ENCODE measurements at places on chromosomes 3 and 15.

GRCh38 chr3:111577798-111578685 lies 17.1 kb downstream of the ZBED2 start:
- DNase-seq: no peak

DNA sequence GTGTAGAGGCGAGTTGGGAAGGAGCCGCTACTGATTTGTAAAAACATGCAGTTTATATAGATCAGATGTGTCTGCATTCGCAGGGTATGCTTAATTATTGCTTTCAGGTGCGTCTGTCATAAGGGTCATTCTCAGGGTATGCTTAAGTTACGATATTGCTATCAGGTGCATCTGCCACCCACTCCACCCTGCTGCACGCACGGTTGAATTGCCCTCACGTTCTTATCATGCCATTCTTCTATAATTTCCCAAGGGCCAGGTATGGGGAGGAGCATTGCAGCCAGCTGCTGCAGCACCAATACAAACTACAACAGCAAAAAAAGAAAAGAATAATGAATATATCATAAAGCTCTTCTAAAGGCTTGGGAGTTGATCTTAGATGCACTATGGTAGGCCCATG lies 230.0 kb downstream of the KBTBD8 start:
- no peak for DNase-seq

DNA sequence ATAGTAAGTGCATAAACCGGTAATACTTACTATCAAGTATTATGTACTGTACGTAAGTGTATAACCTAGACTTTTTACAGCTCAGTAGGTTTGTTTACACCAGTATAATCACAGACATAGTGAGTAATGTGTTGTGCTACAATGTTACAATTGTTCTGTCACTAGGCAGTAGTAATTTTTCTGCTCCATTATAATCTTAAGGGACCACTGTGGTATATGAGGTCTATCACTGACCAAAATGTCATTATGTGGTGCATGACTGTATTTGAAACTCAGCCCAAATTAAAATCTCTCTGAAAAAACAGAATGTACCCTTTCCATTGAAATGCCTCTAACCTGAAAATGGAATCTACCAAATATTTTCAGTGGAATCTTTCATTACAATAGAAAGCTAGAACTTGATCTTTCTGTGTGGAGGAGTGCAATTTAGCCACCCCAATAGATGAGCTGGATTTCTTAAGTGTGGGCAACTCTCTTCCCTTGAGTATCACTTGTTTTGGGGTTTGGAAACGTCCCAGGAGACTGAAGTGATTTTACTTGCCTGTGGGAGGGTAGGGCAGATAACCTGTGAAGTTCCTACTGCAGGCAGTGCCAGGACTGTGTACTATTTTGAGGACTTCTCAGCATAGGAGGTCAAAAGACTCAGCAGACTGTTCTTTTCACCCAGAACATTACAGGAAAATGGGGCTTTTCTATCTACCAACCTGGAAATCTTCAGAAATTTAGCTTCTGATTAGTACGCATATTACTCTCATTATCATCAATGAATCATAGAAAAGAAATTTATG lies 50.9 kb downstream of the FAM98B start:
- DNase-seq: no peak

GRCh38 chr15:56732135-56732885 lies 999 bp downstream of the ZNF280D start:
- no peak for DNase-seq

DNA sequence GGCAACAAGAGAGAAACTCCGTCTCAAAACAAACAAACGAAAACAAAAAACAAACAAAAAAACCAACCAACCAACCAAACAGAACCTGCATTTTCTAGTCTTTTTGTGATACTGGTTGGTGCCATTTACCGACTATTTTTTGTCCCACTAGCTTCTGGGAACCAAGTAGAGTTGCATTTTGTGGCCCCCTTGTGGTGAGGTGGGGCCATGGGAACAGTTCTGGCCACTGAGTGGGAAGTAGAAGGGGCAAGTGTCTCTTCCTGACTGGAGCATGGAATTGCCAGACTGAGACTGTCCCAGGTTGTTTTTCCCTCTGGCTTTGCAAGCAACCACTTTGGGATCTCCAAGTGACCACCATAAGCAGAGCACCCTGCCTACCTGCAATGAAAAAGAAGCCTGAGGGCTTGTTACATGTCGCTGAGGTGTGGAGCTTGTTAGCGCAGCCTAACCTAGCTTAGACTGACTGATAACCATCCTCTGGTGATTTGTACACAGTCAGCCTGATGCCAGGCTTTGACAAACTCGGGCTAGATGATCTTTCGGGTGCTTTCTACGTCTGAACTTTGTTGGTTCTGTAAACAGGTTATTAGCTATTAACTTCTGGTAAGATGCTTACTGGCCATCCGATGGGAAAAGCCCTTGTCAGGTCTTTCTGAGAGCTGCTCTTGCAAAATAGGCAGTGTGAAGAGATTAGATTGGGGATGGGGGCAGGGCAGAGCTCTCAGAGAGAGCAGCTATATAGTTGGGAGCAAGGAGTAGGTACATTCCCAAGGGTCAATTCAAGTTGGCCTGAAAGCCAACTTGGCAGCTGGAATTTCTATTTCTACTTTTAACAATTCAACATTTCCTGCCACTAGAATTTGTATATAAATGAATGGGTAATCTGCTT lies 172.2 kb downstream of the SSR3 start:
- peak; percentile 31 for DNase-seq

GRCh38 chr3:56874269-56874668 lies 72.5 kb upstream of the ARHGEF3 start:
- DNase-seq: no peak

DNA sequence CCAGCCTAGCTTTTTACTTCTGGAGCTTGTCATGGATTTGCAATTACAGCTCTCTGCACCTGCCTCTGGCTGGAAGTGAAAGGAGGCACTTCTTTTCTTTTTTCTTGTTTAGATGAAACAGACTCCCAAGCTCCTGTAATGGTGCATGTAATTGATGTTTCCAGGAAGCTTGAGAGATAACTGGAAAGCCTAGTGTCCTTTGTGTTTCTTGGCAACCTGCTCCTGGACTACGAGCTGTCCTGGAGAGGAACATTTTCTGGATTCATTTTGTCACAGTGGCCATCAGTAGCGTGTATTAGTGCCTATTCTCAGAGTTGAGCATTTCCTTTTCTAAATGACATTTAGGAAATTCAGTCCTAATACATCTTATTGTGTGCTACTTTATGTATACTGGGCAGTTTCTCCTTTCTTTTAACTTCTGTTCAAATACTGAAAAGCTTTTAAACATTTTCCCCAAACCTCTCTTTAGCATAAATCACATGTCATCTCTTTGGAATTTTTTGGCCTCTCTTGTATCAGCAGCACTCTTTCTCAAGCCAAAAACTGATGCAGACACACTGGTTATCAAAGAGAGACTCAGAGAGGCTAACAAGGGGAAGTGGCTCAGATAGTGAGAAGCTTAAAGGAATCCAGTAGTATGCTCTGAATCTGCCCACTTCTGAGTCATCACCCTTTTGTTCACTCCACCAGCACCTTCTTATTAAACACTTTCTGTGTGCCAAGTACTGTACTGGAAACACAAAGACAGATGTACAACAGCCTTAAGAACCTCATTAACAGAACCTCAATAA lies 62.6 kb upstream of the SLC2A2 start:
- DNase-seq: no peak

DNA sequence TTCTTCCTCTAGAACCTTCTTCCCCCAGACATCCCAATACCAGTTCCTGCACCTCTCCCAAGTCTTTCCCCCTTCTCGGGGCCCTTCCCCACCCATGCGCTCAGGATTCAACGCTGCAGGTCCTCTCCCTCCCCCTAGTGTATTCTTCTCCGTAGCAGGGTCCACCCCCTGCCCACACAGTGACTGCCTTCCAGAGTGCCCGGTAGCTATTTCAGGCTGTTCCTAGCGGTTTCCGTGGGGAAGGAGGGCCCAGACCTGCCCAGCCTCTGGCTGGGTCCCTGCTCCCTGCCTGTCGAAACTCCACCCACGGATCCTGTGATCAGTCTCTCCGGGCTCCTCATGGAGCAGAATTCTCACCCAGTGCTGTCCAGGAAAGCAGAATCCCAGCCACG lies 45.2 kb upstream of the SEC61A1 start:
- no peak for DNase-seq

DNA sequence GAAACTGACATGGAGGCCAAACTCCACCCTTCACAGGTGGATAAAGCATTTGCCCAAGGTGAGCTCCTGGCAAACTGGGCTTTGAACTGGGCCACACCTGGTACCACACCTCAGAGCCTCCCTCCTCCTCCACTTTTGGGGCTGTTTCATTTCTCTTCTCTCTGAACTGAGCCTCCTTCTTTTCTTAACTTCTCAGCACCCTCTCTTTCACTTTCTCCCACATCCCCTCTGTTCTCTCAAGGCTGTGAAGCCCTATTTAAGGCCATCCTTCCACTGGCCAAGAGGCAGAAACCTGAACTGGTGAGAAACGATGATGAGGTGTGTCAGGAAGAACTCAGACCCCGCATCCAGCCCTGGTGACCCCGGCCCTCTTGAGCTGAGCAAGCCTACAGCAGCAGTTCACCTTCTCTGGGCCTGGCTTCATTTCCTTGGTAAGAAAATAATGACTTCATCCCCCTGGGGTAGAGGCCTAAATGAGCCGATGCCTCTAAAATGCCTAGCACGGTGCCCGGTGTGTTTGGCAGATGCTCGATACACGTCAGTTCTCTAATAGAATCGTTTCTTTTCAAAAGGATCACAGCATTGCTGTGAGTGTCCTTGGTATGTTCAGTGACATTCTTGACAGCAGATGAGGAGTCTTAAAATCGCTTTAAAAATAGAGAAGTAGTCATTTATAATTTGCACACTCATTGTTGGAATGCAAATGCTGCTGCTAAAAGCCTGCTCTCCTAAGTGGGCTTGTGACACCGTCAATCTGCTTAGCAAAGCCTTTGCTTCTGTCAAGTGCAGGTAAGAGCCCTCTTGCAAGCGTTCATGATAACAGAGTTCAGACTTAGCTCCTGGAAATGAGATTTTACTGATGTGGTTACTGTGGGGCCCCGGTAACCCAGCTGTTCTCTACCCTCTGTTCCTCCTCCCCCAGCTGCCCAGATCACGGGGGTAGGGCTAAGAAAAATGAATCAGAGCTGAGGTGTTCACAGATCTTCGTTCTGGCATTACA lies 97.7 kb upstream of the ATP2B2 start:
- DNase-seq: peak; percentile 45

GRCh38 chr3:140753865-140754754 lies 76.2 kb downstream of the TRIM42 start:
- DNase-seq: no peak

- DNase-seq: no peak
Observed at GRCh38 chr3:70431911-70432310, 119.5 kb upstream of the MDFIC2 start.

DNA sequence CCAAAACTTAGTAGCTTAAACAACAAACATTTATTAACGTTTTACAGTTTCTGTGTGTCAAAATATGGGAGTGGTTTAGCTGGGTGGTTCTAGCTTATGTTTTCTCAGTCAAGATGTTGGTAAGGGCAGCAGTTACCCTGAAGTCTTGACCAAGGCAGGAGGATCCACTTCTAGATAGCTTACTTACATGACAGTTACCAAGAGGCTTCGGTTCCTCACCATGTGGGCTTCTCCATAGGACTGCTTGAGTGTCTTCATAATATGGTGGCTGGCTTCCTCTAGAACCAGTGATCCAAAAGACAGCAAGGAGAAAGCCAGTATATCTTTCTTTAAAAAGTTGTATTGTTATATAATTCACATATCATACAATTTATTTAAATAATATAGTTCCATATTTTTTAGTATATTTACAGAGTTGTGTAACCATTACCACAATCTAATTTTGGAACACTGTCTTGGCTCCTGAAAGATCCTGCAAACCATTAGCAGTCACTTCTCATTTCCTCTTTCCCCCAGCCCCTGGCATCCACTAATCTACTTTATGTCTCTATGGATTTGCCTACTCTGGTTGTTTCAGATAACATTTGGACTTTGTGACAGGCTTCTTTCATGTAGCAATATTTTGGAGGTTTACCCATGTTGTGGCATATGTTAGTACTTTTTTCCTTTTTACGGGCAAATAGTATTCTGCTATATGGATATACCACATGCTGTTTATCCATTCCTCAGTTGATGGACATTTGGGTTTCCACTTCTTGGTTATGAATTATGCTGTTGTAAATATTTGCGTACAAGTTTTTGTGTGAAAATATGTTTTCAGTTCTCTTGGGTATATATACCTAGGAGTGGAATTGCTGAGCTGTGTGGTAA lies 33.3 kb downstream of the MAPK6 start:
- no peak for DNase-seq

DNA sequence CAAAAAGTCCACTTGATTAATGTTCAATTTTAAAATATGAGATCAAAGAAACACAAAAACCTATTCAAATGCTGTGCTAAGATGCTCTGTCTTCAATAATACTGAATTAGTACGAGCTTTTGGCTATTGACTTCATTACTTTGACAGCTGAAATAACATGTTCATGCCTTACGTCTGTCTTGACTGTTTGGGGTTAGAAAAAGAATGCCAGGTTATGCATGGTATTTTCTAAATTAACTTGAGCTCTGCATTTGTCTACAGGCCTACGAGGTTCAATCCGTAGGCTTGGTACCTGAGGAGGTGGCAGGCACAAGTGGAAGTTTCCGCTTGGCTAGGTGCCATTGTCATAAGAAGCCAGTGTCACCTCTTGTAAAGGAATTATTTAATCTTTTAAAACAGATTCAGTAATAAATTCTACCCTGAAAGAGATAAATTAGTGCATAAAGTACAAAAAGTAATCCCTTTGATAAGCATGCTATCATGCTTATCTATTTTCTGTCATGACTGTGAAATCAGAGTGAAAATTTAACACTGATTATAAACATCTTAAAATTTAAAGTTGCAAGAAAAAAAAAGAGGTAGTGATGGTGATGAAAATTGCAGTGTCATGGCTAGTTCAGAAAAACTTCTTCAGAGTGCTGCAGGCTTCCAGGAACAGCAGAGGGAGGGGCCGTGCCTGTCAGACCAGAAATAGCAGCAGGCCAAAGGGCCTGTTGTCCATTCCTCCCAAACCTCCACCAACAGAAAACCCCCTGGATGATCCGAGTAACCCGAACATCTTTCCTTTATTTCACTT lies 115.7 kb downstream of the ARRDC4 start:
- no peak for DNase-seq

GRCh38 chr15:25022233-25022632 lies 67.4 kb downstream of the SNRPN start:
- no peak for DNase-seq

DNA sequence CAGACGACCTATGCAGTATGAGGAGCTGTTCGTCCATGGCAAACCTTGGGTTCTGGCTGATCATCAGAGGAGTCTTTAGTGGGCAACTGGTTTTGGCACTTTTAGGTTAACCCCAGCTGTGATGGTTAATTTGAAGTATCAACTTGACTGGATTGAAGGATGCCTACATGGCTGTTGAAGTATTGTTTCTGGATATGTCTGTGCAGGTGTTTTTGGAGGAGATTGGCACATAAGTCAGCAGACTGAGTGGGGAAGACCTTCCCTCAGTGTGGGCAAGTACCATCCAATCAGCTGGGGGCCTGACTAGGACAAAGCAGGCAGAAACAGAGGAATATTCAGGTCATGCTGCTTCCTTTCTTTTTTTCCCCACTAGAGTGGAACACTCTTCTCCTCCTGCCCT lies 284.1 kb downstream of the NFKBIZ start:
- DNase-seq: no peak

DNA sequence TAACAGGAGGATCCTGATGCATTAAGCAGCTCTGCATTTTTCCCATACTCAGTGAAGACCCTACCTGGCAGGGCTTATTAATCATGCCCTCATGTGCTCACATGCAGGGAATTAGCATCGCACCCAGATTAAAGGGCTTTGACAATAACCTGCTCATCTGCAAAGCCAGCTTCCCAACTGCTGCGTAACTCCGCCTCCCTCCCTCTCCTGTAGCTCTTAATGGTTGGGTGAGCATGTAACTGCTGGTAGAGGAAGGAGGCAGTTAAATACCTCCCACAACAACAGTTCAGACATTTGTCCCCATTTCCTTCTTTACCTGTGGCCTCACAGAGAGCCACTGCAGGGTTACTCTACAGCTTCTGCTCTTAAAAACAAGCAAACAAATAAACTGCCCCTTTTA lies 203.6 kb upstream of the WNT5A start:
- DNase-seq: no peak

Data from stimulated activated naive CD8-positive, alpha-beta T cell treated with anti-CD3 and anti-CD28 coated beads, Interleukin-15, Interleukin-2, amounts not matched to agents 100 U/mL and 50 U/mL, for 24 hours (primary cell).